ENCODE measurements at places on chromosomes 12 and 14.

GRCh38 chr14:47651337-47651736 is 24.1 kb downstream of the MDGA2 start:
- no peak for DNase-seq

DNA sequence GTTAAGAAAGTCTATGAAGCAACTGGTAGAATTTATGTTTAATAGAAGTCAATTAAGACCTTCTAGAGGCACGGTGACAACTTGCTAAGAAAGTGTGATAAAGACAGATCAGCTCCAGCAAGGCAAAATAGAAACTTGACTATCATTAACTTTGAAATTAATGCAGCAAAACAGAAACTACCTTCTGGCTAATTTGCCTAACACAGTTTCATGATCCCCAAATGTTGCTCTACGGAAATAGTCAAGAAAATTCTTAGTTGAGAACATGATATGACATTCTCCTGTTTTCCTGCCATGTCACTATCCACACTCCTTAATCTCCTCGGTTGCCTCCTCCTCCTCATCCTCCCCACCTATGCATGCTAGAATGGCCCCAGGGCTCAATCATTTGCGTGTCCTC is 4.2 kb downstream of the DENND5B start:
- no peak for DNase-seq

DNA sequence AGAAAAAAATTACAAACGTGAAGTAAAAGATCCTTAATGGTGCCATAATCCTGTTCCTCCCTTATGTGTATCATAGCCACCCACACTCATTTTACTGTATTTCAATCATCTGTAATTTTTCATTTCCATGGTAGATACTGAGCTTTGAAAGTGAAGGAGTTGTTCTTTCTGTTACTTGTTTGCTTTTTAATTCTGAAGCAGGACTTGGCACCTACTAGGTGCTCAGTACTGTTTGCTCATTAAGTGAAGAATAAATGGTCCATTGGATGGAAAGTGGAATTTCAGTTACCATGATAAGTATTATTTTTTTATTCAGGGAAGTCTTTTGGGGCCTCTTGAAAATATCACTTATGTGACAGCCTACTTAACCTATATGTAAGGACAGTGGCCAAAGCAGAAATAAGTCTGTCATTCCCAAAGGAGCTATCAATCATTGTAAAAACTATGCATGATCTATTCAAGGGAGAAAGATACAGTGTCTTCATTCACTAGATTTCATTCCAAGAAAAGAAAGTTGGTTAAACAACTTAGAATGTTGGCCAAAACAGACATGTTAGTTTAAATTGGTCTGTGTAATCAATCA is 1244.4 kb upstream of the SEL1L start:
- DNase-seq = no peak

- DNase-seq = peak; percentile 78
Measured at GRCh38 chr12:56987551-56988053, 18.7 kb downstream of the ZBTB39 start.

- peak; percentile 57 for DNase-seq
Measured at GRCh38 chr14:90398315-90398839, 1.5 kb downstream of the CALM1 start.

GRCh38 chr12:50425589-50426258 is 25.0 kb downstream of the LARP4 start:
- no peak for DNase-seq

DNA sequence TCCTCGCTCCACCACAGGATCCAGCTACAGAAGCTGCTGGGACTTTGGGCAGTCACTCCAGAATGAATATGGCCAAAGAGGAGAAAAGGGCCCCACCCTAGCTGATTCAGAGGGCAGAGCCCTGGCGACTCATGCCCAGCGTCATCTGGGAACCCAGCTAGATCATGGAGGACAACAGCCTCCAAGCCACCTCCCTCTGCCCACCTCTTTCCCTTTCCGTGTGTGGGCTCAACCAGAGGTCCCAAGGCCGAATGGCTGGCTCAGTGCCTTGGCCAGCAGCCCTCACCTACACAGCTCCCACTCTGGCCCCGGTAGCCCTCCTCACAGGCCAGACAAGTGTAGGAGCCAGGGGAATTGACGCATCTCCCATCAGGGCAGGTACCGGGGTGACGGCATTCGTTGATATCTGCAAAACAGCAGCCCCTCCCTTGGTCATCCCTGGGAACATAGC is 17.4 kb downstream of the ISCA2 start:
- DNase-seq = no peak

DNA sequence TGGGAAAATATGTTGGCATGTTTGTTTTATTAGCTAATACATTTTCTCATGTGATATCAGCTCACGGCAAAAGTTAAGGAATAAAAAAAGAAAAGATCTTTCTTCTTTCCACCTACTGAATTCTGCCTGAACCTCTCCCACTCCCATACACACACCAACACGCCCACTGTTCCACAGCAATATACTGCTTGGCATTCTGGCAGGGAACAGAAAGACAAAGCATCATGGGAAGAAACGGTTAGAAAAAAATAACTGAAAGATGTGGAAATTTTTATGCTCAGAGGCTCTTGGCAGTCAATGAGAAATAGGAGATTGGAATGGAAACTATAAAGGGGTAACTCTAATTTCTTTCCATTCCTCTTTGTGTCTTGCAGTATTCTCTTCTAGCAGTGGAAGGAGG is 268.5 kb downstream of the FOXG1 start:
- DNase-seq = no peak

DNA sequence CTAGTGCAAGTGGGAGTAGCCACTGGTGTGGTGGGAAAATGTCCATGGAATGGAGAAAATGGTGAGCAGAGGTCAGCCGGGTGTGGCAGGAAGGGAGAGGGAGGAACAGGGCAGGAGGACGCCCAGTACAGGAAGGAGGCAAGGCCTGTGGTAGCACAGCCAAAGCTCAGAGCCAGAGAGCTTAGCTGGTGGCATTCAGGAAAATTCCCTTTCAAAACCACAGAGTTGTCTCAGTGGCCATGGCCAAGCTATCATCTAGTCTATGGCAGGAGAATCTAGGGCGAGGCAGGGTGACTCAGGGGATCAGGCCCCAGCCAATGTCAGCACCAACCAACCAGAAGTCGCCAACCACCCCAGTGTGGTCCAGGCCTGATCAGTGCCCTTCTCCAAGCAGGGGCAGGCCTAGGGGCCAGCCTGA is 67.7 kb upstream of the DDX11 start:
- no peak for DNase-seq

DNA sequence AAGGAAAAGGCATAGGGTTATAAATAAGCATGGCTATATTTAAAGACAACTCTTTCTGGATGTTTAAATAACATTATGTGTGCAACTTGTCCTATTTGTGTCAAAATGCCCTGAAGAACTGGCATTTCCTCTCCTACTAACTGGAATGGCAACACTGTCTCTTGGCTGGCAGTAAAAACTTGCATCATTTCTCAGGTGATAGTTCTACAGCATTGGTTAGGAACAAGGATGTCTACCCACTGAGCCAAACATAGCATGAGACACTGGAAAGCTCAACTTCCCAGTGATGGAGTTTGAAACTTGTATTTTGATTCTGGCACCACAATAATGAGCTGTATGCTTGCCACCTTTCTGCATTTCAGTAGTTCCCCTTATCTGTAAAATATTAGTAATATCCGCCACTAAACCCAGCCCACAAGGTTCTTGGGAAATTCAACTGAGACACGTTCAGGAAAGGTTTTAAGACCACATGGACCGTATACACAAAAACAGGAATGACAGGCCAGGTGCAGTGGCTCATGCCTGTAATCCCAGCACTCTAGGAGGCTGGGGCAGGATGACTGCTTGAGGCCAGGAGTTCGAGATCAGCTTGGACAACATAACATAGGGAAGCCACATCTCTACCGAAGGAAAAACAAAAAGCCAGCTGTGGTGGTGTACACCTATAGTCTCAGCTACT is 5.1 kb downstream of the SLC38A2 start:
- no peak for DNase-seq

GRCh38 chr12:106455111-106455510 is 97.6 kb downstream of the POLR3B start:
- peak; percentile 42 for DNase-seq

GRCh38 chr14:106619606-106620005 is 1093.2 kb downstream of the TMEM121 start:
- DNase-seq = no peak

DNA sequence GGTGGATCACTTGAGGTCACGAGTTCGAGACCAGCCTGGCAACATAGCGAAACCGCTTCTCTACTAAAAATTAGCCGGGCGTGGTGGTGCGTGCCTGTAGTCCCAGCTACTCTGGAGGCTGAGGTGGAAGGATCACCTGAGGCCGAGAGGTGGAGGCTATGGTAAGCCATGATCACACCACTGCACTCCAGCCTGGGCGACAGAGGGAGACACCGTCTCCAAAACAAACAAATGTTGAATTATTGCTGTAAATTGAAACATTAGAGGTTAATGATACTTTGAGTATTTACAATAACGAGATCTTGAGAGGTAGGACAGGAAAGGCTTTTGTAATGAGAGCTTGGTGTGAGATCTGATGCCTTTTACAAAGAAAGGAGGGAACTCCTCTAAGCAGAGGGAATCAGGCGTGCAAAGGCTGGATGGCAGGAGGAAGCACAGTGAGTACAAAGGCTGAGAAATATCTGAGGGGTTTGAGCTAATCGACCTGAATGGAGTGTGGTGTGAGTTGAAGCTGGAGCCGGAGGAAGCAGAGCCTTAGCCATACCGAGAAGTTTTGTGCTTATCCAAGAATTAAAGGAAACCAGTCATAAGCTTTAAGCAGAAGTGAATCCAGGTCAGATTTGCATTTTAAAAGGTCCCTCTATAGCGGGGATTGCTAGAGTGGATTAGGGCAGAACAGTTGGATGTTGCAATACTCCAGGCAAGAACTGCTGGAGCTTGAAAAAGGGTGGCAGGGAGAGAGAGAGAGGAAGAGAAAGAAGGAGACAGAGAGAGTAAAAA is 1.1 kb downstream of the RHNO1 start:
- DNase-seq = no peak

Data from globus pallidus (tissue), 1 donor.